Thoracic aorta (tissue), 2 donors: ENCODE measurements at places on chromosomes 16 and 17. TPM values are rescaled to one million over a fixed set of nuclear protein-coding genes. Genes with fewer than 3 reads are reported as not detected.

DNA sequence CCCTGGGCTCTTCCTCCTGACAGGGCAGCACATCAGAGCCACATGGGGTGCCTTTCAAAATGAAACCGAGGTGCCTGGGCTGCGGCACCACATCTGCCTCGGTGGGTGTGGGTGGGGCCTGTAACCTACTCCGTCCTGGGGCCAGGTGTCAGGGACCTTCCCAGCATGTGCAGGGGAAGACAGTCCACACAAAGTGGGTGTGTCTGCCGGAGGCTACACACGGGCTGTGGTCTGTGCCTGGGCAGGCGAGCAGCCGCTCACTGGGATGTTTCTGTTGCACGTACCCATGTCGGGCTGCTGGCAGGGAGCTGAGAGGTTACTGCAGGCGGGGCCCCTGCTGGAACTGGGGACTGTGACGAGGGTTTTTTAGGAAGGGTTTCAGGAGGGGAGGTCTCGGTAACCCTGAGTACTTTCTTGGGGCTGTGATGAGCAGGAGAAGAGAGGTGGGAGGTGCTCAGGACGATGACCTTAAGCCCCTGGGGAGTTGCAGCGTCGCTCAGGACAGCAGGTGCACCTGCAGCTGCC, 351.2 kb downstream of the SEC14L1 start:
- DNase-seq = no peak

DNA sequence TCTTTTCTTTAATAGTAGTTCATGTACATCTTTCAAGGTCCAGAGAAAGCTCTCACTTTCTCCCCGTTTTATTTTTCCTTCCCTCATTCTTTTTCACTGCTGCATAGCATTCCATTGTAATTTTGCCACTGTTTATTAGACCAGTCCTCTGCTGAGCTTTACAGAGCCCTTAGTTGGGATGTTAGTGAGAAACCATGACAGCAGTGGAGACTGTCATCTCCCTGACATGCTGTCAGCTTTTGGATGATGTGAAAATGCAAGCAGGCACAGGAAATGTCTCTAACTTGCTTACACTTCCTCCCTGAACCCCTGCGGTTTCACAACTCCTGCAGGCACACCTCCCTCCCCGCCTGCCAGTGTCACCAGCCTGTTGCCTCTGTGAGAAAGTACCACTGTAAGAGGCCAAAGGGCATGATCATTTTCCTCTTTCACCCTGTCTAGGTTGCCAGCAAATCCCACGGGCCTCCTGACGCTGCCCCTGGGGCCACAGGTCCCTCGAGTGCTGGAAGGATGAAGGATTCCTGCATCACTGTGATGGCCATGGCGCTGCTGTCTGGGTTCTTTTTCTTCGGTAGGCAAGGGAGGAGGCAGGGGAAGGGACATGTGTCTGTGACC, at the start of gene ITGAL:
TSS of gene ITGAL (plus strand) at position 415 of the 615 bp plus-strand sequence. CDS start at position 511, 96 bp downstream.
- DNase-seq = no peak

GRCh38 chr16:85229869-85230462, 117.7 kb upstream of the CIBAR2 start:
- DNase-seq = no peak

GFAP gene
- 14.6 TPM for total RNA-seq

GRCh38 chr17:6465206-6466003, 21.1 kb downstream of the PIMREG start:
- no peak for DNase-seq

- DNase-seq = no peak
Observed at GRCh38 chr17:31394544-31394943, 3.1 kb downstream of the RAB11FIP4 start.

CKLF gene
- 39.8 TPM for total RNA-seq

DNA sequence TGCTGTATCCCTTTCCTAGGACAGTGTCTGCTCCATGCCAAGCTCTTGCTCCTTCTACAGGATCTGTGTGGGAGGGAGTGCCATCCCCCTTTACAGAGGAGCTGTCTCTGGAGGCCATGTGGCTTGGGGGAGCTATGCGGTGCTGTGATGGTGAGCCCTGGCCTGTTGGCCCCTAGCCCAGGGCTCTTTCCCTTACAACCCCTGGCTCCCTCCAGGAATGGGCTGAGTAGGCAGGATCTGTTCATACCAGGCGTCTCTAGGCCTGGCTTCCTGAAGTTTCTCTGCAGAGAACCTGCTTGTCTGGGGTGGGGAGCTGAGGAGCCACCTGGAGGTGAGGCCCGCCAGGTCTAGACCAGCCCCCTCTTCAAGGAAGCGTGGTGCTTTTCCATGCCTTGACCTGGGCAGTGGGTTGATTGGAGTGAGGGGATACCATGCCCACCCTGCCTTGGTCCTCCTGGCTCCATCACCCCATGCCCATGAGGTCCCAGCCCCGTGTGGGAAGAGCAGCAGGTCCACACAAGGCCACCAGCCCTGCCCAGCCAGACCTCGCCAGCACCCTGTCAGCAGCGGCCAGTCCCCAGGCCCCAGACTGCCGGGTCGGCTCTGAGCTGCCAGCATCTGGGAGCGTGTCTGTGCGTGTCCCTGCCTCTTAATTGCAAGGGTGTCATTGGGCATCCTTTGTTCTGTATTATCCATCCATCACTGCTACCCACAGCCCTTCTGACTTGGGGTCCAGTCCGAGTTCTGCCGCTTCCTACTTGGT, 14.7 kb downstream of the LLGL2 start:
- no peak for DNase-seq

DNA sequence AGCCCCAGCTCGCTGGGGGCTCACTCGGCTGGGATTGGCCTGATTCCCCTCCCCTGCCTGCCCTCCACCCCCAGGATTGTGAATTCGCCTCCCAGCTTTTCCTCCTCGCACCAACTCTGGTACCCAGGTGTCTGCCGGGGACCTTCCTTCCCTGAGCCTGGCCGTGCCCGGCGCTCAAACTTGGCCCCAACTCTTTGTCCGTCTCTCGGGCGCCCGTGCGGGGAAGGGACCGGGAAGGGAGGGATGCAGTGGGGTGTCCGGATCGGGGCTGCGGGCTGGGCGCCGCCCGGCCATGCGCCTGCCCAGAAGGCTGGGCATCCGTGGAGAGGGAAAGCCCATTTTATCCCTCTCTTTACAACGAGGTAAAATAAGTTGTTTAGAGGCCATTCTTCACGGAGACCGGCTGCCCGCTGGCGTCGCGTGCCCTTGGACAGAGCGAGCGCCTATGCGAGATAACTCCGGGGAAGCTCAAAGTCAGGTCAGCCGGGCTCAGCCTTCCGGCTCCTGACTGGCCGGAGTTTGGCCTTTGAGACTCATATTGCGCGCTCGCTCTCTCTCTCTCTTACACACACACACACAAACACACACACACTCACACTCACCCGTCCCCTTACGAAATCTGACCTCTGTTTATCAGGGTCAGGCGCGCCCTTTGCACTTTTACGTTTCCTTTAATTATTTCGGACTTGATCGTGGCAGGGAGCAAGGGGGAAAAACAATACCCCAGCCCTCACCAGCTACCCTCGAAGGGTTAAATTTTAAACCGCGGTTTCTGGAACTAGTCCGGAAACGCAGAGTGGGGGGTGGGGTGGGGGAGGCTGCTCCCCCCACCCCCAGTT, 774 bp upstream of the MAF start:
- DNase-seq = no peak

GRCh38 chr16:53695070-53695469, 8.6 kb downstream of the RPGRIP1L start:
- DNase-seq = no peak

B4GALNT2 gene
- total RNA-seq = not detected

PERCC1 gene
- not detected for total RNA-seq

DNA sequence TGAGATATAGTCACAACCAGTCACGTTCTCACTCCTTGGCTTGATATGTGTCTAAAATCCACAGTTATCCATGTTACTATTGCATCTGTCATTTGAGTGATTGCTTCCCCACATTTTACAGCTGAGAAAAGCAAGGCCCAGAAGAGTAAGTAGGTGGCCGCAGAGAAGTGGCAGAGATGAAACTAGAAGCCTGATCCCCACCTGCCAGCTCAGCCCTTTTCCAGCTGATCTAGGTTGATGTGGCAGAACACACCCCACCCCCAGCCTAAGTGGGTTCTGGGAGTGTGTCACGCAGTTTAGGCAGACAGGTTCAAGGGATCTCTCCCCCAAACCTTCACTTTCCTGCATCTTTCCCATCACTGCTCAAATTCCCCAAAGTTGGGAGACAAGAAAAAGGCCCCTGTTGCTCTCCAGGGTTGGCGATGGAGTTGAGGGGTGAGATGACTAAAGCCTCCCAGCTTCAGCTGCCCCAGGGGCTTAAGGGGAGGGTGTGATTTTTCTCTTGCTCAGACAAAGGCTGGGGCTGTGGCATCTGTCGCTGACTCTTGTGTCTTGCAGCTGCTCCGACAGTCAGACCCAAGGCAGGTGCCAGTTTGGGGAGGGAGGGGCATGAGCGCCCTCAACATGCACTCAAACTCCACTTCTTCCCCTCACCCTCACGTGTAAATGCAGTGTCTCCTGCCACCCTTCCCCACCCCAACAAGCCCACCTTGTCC, 48.9 kb upstream of the LHX1 start:
- DNase-seq = no peak

PDILT gene
- not detected for total RNA-seq

GRCh38 chr17:6179017-6179416, 108.8 kb downstream of the WSCD1 start:
- no peak for DNase-seq

FAM117A gene
- total RNA-seq = 12.1 TPM

KRT25 gene
- not detected for total RNA-seq

DNA sequence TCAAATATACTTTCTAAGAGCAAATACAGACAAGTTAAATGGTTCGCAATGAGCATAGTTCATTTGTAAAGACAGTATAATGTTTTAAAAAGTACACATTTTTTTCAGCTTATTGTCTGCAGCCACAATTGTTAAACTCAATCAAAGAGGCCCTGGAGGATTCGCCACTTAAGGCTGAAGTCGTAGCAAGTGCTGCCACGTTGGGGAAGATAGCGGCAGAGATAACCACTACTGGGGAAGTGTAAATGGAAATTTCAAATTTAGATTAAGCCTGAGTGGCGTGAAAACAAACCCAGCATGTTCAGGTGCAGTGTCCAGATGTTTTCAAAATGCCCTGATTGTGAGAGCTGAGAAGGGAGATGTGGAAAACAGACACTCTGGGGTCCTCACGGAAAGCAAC, 8.4 kb downstream of the PMP22 start:
- no peak for DNase-seq

ITGB3 gene
- total RNA-seq = 197 TPM

DNA sequence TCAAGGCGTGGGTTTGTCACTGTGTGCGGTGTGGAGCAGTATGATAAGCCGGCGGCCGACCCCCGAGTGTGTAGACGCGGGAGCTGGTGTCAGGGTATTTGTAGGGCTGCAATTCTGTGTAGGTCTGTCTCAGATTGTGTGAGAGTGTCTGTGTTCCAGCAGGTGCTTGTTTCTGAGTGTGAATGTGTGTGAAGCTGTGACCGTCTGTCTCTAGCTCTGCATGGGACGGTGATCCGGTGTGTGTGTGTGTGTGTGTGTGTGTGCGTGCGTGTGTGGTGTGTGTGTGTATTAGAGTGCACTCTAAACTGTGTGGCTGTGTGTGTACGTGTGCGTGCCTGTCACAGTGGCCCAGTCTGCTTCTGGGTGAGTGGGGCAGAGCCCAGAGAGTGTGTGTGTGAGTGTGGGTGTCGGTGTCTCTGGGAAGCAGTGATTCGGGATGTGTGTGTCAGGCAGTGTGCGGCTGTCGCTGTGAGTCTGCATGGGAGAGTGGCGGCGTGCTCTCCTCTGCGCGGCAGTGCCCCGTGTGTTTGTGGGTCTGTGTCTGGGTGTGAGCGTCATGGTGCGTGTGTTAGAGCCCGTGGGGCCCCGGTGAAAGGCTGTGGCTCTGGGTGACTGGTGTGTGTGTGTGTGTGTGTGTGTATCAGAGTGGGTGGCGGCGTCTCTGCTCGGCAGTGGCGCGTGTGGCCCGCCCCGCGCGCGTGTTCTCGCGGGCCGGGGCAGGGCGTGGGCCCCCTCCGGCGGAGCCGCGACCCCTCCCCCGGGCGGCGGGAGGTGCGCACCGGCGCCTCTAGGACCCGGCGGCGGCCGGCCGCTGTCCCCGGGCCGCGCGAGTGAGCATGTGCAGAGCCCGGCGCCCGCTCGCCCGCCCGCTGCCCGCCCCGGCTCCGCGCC, at the start of gene WSCD1:
TSS of gene WSCD1 (plus strand) at position 841 of the 891 bp plus-strand sequence. CDS start 10,280 bp downstream, outside the sequence.
- no peak for DNase-seq

DNA sequence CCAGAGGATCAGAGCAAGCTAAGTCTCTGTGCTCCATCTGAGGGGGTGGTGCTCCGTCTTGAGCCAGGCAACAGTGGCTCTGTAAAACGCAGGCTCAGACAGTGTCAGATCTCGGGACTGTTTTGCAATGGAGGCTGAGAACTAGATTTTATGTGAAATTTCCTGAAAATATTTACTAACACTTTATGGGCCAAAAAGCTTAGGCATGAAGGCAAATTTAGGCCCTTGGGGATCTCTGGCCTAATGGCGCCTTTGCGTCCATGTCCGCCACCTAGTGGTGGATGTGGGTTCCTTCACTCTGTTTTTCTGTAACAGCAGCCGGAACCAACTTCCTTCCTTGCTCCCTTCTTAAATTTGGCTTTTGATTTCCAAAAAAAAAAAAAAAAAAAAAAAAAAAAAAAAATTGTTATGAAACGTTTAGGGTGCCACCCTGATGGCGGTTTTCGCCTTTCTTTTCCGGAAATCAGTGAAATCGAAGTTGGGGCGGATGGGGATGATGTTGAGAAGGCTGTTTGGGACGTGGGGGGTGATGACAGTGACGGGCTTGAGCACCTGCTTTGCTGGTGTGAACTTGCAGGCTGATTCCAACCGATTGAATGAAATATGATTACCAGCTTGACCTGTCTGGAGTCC, 14.0 kb upstream of the ELAC2 start:
- no peak for DNase-seq

GRCh38 chr17:21253646-21254441, 634 bp upstream of the NATD1 start:
- no peak for DNase-seq

KRTAP9-4 gene
- not detected for total RNA-seq

SDR42E1 gene
- total RNA-seq = 0.41 TPM

- no peak for DNase-seq
Observed at GRCh38 chr17:21272250-21272649, 12.3 kb upstream of the MAP2K3 start.

NPB gene
- total RNA-seq = 2.6 TPM

- no peak for DNase-seq
Observed at GRCh38 chr17:50206604-50207293, 5.3 kb upstream of the COL1A1 start.

ITPRIPL2 gene
- 113 TPM for total RNA-seq

- no peak for DNase-seq
Observed at GRCh38 chr16:20894388-20894787, 5.8 kb downstream of the DCUN1D3 start.

GRCh38 chr17:14298221-14298946, 2.5 kb upstream of the HS3ST3B1 start:
- no peak for DNase-seq

SYNGR3 gene
- 1.5 TPM for total RNA-seq

GRCh38 chr16:50313596-50314478, 47.5 kb downstream of the ADCY7 start:
- DNase-seq = no peak

LHX1 gene
- not detected for total RNA-seq

- no peak for DNase-seq
Observed at GRCh38 chr17:64441772-64442540, 7.0 kb upstream of the MILR1 start.

DHX38 gene
- 72.8 TPM for total RNA-seq

CES1 gene
- total RNA-seq = 22.7 TPM

- DNase-seq = no peak
Observed at GRCh38 chr17:62722625-62723024, 85.5 kb downstream of the MARCHF10 start.

GRCh38 chr17:15321556-15322251, 19.7 kb downstream of the TEKT3 start:
- no peak for DNase-seq

GRCh38 chr16:15682105-15682570, 32.1 kb downstream of the NDE1 start:
- DNase-seq = no peak

EFTUD2 gene
- 35.2 TPM for total RNA-seq
